DMS79 (cell line): ENCODE measurements at places on chromosomes 7 and 10.

DNA sequence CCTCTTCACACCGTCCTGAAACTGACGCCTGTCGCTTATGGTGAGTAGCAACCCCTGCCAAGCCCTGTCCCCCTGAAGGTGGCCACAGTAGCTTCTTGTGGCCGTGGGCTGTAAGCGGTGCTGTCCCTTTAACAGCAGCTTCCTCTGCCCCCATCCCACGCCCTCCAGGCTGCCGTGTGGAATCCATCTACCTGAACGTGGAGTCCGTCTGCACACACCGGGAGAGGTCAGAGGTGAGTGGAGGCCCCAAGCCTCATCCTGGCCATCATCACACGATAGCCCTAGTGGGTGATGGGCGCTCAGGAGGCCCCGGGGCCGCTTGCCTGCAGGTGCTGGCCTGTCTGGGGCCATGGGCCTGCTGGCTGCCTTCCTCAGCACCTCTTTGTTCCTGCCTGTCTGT, 21.2 kb downstream of the PFKFB3 start:
- DNase-seq, result no peak

GRCh38 chr10:124143721-124144120, 50.3 kb upstream of the CHST15 start:
- no peak for DNase-seq

DNA sequence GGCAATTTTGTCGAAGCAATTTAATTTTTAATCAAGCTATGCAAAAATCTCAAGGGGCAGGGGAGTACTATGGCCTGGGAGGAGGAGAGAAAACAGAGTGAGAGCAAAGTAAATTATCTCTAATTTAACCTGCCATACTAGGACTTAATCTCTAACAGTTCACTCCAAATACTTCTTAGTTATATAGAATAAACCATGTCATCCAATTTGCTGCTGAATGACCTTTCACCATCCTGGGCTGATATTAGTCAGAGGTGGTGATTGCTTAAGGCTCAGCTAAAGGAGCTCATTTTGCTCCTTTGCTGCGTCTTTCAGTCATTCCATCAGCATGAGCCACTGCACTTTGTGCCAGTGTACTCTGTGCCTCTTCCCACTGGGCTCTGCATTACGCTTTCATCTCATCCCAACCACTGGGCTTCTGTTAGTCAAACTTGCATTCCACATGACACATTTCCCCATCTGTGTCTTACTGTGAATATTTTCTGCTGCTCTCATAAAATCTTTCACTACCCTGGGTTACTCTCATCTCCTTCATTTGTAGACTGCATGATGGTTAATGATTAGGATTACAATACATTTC, 84.3 kb downstream of the CD36 start:
- DNase-seq, result no peak

DNA sequence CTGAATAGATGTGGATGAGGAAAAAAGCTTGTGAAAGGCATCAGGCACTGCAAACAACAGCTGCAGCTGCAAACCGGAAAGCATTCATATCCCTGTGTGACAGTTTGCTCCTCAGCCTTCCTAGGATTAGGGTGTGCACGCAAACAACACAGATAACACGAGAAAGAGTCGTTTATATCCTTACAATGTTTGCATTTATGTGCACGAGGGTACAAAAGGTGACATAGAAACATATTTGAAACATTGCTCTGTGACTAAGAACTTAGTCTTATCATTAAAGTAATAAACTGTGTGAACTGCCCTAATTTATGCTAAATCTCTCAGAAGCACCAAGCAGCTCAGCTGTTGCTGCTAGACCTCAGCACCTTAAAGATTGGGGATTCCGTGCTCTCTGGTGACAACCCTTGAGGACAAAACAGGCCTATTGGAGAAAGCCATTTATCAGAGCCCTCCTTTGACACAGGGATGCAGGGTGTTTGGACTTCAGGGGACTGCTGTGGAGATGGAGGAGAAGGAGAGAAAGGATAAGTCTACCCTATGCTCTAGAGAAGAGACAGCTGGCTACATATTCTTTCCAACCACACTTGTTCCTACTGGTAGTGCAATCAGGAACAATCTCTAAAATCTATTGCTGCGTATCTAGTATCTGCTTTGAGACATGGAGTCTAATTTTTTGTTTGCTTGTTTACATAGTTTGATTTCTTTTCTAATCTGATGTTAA, 176.2 kb downstream of the GNAT3 start:
- no peak for DNase-seq

GRCh38 chr7:79436378-79436777, 17.1 kb downstream of the MAGI2 start:
- no peak for DNase-seq

- DNase-seq, result peak; percentile 6
These were observed 32.4 kb upstream of the HSPA12A start for GRCh38 chr10:116774728-116775151.

- DNase-seq, result no peak
These were observed 32.7 kb upstream of the FZD8 start for GRCh38 chr10:35674843-35675242.

- no peak for DNase-seq
These were observed 70.4 kb downstream of the GPR158 start for GRCh38 chr10:25245165-25245564.

- DNase-seq, result no peak
These were observed 32.8 kb downstream of the ADRA2A start for GRCh38 chr10:111109501-111110242.

GRCh38 chr7:68977385-68978055, 620.8 kb upstream of the AUTS2 start:
- DNase-seq, result no peak

- peak; percentile 57 for DNase-seq
These were observed 116.8 kb downstream of the MAD1L1 start for GRCh38 chr7:2115760-2116447.

DNA sequence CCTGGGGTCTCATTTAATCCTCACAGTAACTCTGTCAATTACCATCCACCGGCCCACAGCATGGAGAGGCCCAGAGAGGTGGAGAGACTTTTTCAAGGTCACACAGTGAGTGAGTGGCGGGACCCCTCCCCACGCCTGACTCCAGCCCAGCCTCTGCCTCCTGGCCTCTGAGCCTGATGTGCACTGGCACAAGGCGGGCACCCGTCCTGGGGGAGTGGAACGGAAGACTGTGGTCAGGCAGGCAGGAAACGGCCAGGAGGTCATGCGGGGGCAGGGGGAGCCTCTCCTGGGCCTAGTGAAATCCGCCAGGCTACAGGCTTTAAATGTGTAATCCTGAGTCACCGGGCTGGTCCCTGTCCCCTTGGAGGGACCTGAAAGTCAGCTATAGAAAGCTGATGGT, 32.2 kb downstream of the ZCCHC24 start:
- no peak for DNase-seq

DNA sequence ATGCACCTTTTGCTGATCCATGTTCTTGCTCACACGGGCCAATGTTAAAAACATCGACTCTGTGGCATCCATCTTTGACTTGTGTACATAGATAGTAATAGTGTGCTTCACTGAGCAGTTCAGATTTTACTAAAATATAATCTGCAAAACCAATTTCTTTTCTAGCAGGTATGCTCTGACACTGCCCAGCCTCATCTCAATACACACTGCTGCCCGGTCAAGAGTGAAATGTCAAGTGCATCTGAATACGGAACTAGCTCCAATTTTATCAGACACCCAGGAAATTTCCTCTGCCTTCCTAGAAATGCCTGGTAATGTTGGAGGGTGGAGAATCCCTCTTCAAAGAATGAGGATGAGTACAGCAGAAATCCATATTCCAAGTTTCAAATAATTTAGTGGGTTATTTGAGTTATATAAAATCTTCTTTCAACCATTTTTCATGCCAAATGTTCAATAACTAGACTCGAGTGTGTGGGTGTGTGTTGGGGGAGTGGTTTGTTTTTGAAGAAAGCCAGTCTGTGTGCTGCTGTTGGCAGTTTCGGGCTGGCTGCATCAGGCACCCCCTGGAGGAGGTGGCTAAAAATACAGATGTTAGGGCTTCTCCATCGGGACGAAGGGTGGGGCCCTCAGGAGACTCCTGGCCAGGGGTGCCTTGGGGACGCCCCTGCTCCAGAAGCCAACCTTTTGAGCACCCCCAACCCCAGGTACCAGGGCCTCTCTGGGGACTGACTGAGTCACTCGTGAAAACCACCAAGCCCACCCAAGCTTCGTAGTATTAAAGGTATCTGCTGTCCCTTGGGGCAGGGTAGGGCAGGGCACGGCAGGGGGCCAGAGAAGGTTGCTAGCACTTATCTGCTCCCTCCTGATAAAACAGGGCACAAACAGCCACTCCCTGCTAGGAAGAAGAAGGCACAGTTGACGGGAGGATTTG, 15.4 kb downstream of the CTBP2 start:
- no peak for DNase-seq

- no peak for DNase-seq
These were observed 78.7 kb upstream of the ARID5B start for GRCh38 chr10:61822781-61823230.

DNA sequence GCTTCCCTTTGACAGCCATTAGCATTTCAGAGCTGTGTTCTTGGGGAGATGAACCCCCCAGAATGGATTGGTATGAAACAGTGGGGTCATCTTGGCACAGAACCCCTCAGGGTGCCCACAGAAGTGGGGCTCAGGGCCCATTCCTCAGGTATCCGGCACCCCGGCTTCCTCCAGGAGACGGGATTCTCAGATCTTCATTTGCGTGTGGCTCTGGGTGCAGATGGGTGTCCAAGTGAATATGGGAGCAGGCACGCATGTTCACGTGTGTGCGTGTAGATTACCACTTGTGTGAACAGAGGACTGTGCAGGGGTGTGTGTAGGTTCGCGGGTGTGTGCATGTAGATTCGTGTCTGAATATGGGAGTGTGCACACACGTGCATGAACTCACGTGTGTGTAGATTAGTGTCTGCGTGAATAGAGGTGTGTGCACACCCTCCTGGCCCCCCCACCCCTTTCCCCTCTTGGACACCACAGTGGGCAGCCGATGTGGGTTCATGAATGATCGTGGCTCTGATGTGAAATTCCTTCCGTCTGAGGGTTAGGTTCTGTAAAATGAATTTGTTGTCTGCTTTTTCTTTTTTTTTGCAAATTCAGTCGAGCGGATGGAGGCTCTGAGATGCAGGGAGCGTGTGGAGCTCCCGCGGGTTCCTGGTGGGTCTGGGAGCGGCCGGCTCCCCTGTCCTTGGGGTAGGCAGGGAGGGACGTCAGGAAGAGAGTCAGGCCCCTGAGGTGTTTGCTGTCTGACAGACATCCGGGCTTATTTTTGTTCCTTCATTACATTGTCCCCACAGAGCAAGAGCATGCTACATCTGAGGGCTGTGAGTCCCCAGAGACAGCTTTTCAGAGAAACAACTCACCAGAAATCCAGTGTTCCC, 7.4 kb downstream of the ELFN1 start:
- no peak for DNase-seq

DNA sequence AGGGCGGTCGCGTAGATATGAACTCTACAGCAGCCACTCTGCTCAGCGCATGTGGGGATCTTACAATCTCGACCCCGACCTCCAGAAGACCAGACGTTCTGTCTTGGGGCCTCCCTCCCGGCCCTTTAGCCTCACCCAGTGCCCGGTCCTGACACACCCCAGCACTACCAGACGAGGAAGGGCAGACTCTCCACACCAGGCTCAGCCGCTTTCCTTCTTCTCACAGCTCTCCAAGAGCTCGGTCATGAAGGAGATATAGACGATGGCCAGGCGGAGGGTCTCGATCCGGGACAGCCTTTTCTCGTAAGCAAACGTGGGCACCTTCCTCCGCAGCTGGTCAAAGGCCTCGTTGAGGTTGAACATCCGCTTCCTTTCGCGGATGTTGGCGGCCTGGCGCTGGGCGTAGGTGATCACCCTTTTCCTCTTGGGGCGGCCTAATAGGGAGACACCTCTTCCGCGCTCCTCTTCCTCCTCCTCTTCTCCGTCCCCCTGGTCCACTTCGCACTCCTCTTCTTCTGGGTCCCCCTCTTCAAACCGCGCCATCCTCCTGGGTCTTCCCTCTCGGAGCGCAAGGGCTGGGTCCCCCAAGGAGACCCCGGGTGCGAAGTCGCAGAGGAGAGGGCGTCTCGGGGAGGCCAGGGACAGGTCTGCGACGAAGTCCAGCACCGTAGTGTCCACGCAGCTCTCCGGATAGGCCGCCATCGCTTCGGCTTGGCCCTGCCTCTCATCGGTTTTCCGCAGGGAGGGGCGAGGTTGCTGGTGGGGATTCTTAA, at the start of gene FERD3L:
TSS of gene FERD3L (minus strand) at position 761 of the 773 bp plus-strand sequence. CDS start at position 702, 59 bp downstream.
- DNase-seq, result no peak

DNA sequence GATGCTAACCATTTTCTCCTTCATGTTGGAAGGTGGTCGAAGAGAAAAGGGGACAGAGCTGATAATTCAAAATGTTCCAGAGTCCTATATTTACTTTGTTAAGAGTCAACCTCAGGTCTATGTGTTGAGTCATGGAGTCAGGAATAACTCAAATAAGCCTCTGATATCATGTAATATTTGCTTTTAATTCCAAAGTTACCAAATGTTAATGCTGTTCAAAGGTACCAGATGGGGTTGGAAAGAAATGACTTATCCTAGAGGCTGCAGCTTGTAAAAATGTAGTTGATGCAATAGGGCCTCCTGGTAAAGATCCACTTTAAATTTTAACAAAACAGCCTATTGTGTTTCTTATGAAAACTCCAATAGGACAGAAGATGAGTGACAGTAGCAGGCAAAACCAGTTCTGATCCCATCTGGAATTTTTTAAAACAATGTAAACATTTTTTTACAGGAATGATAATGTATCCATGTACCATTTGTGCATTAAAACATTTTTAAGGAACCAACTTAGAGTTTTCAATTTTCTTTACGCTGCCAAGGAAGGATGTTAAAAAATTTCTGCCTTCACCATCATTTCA, 218.2 kb downstream of the ANK3 start:
- DNase-seq, result no peak

GRCh38 chr10:102593804-102594079, 50.5 kb upstream of the TRIM8 start:
- no peak for DNase-seq

GRCh38 chr10:16662923-16663322, 141.2 kb upstream of the C1QL3 start:
- no peak for DNase-seq

- DNase-seq, result no peak
These were observed 328.4 kb downstream of the PHTF2 start for GRCh38 chr7:78127009-78127408.

- peak; percentile 23 for DNase-seq
These were observed 811 bp upstream of the ARHGAP12 start for GRCh38 chr10:31929261-31930022.

DNA sequence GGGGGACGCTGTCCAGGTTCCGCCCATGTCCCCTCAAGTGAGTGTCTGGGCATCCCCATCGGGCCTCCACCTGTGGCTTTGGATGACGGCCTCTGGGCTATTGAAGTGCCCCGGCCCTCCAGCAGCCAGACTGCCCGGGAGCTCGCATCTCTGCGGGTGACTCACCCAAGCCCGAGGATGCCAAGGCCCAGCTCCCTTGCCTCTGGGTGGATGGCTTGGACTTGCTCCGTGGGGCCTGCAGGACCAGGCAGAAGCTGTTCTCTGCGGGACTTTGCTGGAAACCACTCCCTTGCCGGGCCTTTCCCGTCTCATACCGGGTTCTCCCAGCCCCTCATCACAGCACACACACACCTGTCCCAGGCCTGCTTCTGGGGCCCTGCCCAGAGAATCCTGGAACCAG, 22.4 kb downstream of the DPYSL4 start:
- DNase-seq, result no peak
